ENCODE measurements at places on chromosomes 1 and 21. TPM values are rescaled to one million over a fixed set of nuclear protein-coding genes. Genes with fewer than 3 reads are reported as not detected.

The SPATA17 gene
- total RNA-seq: not detected

The GPR89B gene
- total RNA-seq: 20.6 TPM

The INTS3 gene
- total RNA-seq: 45.9 TPM

The RO60 gene
- 79.8 TPM for total RNA-seq

The LEFTY1 gene
- not detected for total RNA-seq

The FCRL6 gene
- not detected for total RNA-seq

The FAM177B gene
- total RNA-seq: not detected

The CHODL gene
- total RNA-seq: 3.2 TPM

The ALPL gene
- total RNA-seq: 6.6 TPM

The SPATA1 gene
- total RNA-seq: 0.25 TPM

DNA sequence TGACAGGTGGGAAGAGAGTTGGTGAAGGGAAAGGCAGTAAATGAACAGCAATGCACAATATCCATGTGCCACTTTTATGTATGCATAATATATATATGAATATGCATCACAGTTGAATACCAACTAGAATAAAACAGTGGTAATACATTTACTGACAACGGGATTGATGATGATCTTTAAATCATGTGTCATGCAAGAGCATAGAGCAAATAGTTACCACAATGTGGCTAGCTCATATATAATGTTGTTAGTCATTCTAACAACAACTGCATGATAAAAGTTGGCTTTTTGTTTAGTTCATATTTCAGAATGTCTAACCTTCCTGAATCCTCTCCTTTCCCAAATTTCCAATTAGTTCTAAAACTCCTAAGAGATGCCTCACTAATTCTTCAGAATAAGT, 46.4 kb downstream of the GORAB start:
- no peak overlapping the region for H3K4me3 ChIP-seq
- no peaks in the 10 kb centered on the region for H3K27me3 ChIP-seq
- no peak overlapping the region for H3K27ac ChIP-seq
- no peak for DNase-seq

- H3K4me1 ChIP-seq: no peaks in the 10 kb centered on the region
- DNase-seq: no peak
- no peaks in the 10 kb centered on the region for H3K36me3 ChIP-seq
- no peak overlapping the region for H3K4me3 ChIP-seq
- H3K27me3 ChIP-seq: no peaks in the 10 kb centered on the region
Observed at GRCh38 chr1:213600879-213601278, 386.9 kb upstream of the PROX1 start.

GRCh38 chr1:65953170-65953569, 160.5 kb downstream of the PDE4B start:
- H3K4me1 ChIP-seq: peaks cover 10% of the 10 kb centered on the region
- H3K27ac ChIP-seq: no peak overlapping the region
- no peak overlapping the region for H3K4me3 ChIP-seq
- no peaks in the 10 kb centered on the region for H3K27me3 ChIP-seq

- no peaks in the 10 kb centered on the region for H3K27me3 ChIP-seq
- H3K4me3 ChIP-seq: no peak overlapping the region
- H3K4me1 ChIP-seq: peaks cover 38% of the 10 kb centered on the region
- DNase-seq: no peak
Observed at GRCh38 chr21:26127918-26128317, 42.7 kb downstream of the APP start.

DNA sequence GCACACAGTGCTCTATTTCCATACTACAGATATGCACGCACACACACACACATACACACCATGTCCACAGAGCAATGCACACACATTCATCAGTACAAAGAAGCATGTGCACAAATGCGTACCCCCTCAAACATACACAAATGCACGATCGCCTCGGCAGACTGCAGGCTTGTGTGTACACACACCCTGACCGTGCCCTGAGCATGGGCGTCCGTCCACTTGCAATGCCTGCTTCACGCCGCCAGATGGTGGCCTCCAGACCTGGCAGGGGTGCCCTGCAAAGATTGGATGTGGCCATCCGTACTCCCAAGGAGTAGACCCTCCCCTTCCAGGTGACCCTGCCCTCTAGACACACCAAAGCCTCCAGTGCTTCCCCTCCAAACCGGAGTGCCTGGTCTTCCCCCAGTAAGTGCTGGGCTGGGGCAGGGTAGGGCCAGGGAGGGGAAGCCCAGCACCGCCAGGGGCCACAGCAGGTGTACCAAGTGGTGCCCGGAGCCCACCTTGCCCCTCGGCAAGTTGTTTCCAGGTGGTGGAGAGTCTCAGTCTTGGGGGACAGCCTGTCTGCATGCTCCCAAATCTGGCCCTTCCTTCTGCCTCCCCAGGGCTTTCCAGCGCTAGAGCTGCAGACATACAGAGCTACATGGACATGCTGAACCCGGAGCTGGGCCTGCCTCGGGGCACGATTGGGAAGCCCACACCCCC, 20.6 kb downstream of the ESPN start:
- no peak overlapping the region for H3K4me3 ChIP-seq
- peaks cover 6% of the 10 kb centered on the region for H3K27me3 ChIP-seq
- H3K4me1 ChIP-seq: peaks cover 22% of the 10 kb centered on the region

DNA sequence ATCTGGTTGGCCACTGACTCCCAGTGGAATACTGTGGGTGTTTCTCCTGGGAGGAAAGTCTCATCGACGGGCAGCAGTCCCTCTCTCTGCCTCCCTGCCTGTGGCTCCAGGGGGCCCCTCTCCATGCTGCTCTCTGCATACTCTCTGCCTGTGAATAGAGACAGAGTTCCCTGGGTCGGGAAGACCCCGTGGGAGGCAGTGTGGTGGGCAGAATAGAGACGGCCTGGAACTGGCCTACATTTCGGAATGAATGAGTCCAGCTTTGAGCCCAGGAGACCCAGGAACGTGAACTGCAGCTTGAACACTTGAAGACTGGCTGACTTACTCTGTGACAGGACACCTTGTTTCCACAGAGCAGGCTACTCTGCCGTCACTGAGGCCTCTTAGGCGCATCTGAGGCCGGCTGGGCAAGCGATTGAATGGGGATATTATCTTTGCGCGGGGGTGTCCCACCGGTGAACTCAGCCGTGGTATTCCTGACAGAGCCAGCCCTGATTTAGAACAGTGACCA, 64.0 kb downstream of the KIF21B start:
- no peaks in the 10 kb centered on the region for H3K4me1 ChIP-seq
- no peaks in the 10 kb centered on the region for H3K36me3 ChIP-seq
- H3K27ac ChIP-seq: no peak overlapping the region
- no peaks in the 10 kb centered on the region for H3K27me3 ChIP-seq

- no peak for DNase-seq
- no peaks in the 10 kb centered on the region for H3K36me3 ChIP-seq
- H3K27ac ChIP-seq: no peak overlapping the region
- no peak overlapping the region for H3K4me3 ChIP-seq
Observed at GRCh38 chr1:22646384-22646783, 3.0 kb downstream of the C1QC start.

DNA sequence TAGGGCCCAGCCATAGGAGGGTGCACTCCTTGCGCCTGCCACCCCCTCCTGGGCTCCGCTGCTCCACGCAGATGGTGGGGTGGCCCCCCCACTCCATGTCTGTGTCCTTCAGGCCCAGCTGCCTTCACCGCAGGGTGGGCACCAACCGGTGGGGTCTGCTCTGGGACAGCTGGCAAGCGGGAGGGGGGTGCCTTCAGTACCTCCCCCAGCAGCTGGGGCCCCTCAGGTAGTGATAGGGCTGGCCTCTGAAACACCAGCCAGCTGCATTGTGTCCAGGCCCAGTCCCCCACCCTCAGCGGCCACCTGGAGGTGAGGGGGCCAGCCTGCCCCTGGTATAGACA, 360 bp downstream of the GJC2 start:
- H3K27ac ChIP-seq: peak overlapping the region; percentile 89
- H3K4me3 ChIP-seq: peak overlapping the region; percentile 41
- H3K36me3 ChIP-seq: peaks cover 16% of the 10 kb centered on the region
- H3K4me1 ChIP-seq: peaks cover 67% of the 10 kb centered on the region
- DNase-seq: no peak
- H3K27me3 ChIP-seq: no peaks in the 10 kb centered on the region

DNA sequence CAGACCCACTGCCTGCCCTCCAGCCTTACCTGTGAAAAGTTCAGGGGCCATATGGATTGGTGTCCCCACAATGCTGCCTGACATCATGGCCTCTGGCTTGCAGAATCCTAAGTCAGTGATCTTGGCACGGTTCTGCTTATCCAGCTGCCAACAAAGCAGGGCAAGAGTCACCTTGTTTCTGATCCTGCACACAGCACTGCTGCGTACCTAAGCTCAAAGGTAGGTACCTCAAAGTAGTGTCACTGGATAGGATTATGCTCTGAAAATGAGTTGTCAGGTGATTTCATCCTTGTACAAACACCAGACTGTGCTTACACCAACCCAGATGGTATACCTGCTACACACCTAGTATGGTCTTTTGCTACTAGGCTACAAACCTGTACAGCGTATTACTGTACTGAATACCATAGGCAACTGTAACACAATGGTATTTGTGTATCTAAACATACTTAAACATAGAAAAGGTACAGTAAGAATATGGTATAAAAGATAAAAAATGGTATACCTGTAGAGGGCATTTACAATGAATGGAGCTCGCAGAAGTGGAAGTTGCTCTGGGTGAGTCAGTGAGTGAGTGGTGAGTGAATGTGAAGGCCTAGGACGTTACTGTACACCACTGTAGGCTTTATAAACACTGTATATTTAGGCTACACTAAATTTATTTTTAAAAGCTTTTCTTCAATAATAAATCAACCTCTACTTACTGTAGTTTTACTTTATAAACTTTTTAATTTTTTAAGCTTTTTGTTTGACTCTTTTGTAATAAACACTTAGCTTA, 29.1 kb upstream of the RBBP5 start:
- no peaks in the 10 kb centered on the region for H3K4me1 ChIP-seq
- H3K4me3 ChIP-seq: no peak overlapping the region
- H3K27me3 ChIP-seq: no peaks in the 10 kb centered on the region
- H3K36me3 ChIP-seq: peaks cover 69% of the 10 kb centered on the region
- DNase-seq: no peak

GRCh38 chr1:245311887-245312536, 157.2 kb downstream of the KIF26B start:
- H3K4me3 ChIP-seq: no peak overlapping the region
- no peaks in the 10 kb centered on the region for H3K36me3 ChIP-seq
- no peaks in the 10 kb centered on the region for H3K27me3 ChIP-seq
- H3K27ac ChIP-seq: no peak overlapping the region
- H3K4me1 ChIP-seq: no peaks in the 10 kb centered on the region

DNA sequence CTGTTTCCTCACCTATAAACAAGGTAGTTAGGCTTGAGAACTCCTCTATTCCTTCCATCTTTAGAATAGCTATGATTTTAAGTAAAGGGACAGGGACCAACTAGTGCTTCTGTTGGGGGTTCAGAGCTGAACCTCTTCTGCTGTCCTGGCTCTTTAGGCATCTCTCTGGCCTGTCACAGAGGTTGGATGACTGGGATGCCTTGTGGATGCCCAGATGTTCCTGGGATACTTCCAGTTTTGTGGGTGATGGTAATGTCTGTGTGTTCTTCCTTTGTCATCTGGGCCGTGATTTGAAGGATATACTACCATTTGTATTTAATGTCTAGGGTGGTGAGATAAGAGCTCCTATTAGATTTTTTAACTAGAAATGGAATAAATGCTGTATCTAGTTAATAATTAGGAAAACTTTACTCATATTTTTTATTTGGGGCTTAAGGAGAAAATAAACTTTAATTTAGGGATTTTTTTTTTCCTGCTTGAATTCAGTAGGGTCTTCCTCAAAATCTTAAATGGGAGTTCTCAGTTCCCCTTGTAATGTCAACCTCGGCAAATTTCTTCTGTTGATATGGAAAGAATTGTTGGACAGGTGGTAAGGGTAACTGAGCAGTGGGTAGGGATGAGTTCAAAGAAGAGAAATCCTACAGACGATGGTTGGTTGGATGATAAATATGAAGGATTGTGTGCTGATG, 47.2 kb downstream of the LAMC1 start:
- DNase-seq: no peak
- no peaks in the 10 kb centered on the region for H3K36me3 ChIP-seq
- no peak overlapping the region for H3K27ac ChIP-seq
- H3K4me3 ChIP-seq: no peak overlapping the region
- H3K4me1 ChIP-seq: peaks cover 61% of the 10 kb centered on the region

- peak overlapping the region; percentile 37 for H3K4me3 ChIP-seq
- H3K27me3 ChIP-seq: no peaks in the 10 kb centered on the region
- H3K27ac ChIP-seq: peak overlapping the region; percentile 49
- H3K4me1 ChIP-seq: peaks cover 6% of the 10 kb centered on the region
- DNase-seq: no peak
- no peaks in the 10 kb centered on the region for H3K36me3 ChIP-seq
Observed at GRCh38 chr1:150764617-150765101, 919 bp downstream of the CTSS start.

DNA sequence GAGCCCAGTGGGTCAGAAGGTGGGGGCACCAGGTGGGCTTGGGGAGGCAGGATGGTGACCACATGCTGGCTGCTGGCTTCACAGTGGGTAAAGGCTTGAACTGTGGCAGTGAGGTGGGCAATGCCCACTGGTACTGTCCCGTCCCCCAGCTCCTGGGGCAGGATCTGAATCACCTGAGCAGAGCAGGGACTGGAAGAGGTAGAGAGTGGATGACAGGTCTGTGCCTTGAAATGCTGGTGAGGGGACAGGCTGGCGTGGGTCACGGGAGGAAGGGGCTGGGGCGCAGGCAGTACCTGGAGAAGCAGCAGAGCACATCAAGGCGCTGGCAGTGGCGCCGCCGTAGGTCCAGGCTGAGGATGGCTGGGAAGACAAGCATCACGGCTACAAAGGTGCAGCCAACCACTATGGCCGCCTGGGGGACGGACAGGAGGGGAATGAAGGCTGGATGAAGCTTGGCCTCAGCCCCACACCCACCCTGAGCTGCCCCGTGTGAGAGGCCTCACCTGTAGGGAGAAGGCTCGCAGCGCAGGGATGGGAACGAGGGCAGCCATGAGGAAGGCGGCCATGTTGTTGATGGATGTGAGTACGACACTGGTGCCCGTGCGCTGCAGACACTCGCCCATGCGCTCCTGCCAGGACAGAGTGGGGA, 14.9 kb downstream of the PTCH2 start:
- peaks cover 16% of the 10 kb centered on the region for H3K4me1 ChIP-seq
- H3K27me3 ChIP-seq: no peaks in the 10 kb centered on the region
- H3K27ac ChIP-seq: no peak overlapping the region
- no peaks in the 10 kb centered on the region for H3K36me3 ChIP-seq
- no peak for DNase-seq

- H3K27me3 ChIP-seq: no peaks in the 10 kb centered on the region
- H3K4me1 ChIP-seq: no peaks in the 10 kb centered on the region
- DNase-seq: no peak
- H3K4me3 ChIP-seq: no peak overlapping the region
- no peaks in the 10 kb centered on the region for H3K36me3 ChIP-seq
- no peak overlapping the region for H3K27ac ChIP-seq
Observed at GRCh38 chr1:20342294-20343148, 51.8 kb downstream of the VWA5B1 start.
